Stimulated activated CD8-positive, alpha-beta memory T cell treated with anti-CD3 and anti-CD28 coated beads, Interleukin-12 subunit alpha, Interleukin-12 subunit beta, amount 100 ng/mL, for 4 hours (primary cell): ENCODE measurements at places on chromosomes 1 and 21.

DNA sequence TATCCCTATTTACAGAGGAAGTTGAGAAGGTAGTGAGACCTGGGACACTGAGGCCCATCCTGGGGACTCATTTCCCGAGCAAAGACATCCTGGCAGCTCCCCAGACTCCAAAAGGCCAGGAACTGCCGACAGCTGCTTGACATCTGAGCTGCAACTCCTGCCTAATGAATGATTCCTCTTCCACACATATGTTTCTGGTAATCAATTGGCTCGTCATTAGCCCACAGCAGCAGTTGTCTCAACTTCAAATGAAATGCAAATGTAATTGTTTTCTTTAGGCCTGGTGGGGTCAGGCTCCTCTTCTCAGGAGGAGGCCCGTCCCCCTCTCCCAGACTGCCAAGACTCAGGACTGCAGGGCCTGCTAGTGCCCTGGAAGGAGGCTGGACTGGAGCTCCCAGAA lies 61.8 kb upstream of the DISP3 start:
- no peak for DNase-seq

DNA sequence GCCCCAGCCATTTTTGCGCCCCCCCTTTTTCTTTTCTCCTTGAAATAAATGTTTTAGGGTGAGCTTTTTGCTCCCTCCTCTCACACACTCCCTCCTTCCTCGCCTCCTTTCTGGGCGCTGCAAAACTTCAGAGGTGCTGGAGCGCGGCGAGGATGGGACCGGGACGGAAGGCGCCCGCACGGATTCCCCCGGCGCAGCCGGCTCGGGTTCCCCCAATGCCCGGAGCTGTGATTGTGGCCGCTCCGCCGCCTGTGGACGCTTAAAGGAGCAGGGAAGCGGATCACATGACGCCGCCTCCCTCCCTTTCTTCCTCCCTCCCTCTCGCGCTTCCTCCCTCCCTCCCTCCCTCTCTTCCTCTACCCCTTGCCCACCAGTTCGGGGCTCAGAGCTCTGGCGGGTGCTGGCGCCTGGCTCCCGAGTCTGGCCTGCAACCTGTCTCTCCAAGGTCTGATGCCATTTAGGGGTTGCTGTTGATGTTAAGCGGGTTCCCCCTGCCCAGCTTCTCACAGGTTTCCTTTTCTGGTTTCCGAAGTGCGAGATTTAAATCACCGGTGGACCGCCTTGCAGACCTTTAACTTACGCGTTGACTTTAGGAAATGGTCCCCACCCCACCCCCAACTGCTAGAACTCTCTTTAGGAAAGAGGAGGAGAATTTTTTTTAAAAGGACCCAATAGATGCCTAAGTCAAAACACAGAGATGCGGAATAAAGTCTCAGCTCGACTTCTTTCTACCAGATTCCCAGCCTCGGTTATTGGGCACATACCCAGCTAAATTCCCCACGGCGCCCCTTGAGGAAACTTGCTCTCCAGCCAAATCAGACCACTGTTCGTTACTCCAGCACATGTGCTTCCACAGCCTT lies at the start of gene WLS:
Gene WLS, minus strand, starts transcription at position 235 of the 860 bp plus-strand sequence. Its CDS starts 224 bp downstream, at position 11.
- no peak for DNase-seq

GRCh38 chr1:179779645-179780272 lies 36.7 kb downstream of the FAM163A start:
- DNase-seq: no peak

DNA sequence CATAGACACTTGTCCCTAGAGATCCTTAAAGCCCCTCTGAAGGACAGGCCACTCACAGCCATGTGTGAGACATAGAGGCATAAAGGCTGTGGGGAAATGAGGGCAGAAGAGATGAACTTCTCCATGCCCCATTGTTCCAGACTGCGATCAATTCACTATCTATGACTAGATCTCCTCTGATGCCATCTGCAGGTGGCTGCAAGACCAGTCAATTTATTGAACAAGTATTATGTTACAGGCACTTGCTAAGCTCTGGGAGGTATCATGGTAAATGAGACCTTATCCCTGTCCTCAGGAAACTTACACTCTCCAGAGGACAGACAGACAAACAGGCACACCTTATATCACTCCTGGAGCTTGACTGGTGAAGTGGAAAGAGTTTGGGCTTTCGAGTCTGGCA lies 22.9 kb downstream of the UBIAD1 start:
- DNase-seq: no peak

DNA sequence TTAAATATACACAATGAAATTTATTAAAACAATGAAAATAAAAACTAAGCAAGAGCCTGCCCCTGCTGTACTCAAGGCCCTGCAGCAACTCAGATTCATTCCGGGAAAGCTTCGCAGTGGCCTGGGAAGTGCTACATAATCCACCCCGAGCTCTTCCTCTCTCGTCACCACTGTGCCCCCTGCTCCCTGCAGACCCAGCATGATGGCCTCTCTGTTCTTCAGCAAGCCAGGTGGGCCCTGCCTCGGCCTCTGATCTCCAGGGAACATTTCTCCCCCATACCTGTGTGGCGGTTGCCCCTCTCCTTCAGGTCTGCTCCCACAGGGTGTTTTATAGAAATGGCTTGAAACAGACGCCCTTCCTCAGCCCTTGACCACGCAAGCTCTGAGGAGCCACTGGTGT lies 10.6 kb downstream of the RNF187 start:
- no peak for DNase-seq

- DNase-seq: no peak
Observed at GRCh38 chr21:39400173-39400572, 45.4 kb downstream of the LCA5L start.

GRCh38 chr1:29752141-29752540 lies 515.8 kb downstream of the PTPRU start:
- DNase-seq: no peak

DNA sequence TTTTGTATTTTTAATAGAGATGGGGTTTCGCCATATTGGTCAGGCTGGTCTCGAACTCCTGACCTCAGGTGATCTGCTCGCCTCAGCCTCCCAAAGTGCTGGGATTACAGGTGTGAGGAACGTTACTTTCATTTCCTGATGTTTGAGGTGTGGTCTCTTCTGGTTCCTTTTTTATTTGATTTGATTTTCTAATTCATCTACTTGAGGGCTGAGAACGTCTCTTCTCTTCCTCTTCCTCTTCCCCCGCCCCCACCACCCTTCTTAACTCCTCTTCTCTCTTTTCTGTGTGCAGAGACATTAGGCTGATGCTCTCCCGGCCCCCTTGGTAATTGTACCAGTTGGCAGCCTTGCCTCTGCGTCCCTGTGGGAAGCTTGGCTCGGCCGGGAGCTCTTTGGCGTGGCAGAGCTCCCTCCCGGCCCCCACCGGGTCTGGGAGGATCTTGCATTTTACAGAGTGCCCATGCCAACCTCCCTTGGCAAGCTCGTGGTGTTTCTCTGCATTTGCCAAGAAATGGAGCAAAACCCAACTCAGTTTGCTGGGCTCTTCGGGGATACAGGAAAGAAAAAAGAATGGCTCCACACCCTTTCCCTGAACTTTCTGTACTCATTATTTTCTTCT lies 19.9 kb downstream of the CRYAA start:
- DNase-seq: no peak

DNA sequence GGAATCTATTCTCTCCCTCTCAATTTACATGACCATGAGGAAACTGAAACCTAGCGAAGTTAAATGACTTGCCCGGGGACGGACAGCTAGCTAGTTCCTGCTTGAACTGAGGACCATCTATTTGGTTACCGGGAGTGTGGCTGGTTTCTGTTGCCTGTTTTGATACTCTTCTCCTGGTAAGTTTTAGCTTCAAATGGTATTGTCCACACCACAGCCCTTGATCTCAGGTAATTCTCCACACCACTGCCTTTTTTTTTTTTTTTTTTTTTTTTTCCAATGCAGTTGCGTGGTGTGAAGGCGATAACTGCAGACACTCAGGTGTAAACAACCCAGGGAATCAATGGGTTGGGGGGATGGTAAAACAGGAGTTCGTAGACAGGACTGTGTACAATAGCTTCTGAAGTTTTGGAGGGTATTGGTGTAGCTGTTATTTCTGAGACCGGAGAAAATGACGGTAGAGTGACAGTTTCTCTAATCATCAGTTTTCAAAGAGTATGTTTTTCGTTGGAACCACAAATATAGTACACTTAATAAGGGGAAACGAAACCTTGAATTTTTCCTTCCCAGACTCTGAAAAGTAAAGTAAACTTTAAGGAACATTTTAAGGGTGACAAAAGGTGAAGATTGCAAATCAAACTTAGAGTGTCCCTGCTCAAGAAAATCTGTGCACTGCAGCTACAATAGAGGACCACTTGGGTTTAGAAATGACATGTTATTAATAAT lies 125.3 kb upstream of the CACYBP start:
- no peak for DNase-seq

GRCh38 chr1:45804669-45804969 lies 1.2 kb downstream of the MAST2 start:
- no peak for DNase-seq

DNA sequence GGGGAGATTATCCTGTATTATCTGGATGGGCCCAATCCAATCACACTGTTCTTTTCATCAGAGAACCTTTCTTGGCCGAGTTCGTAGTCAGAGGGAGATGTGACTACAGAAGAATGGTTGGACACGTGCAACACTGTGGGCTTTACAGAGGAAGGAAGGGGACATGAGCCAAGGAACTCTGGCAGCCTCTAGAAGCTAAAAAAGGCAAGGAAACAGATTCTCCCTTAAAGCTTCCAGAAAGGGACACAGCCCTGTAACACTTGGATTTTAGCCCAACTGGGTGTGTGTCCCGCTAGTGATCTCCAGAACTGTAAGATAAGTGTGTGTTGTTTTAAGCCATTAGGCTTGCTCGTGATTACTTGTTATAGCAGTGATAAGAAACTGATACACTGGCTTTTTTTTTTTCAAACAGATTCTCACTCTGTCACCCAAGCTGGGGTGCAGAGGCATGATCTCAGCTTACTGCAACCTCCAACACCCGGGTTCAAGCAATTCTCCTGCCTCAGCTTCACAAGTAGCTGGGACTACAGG lies 53.9 kb upstream of the FBXO28 start:
- no peak for DNase-seq

DNA sequence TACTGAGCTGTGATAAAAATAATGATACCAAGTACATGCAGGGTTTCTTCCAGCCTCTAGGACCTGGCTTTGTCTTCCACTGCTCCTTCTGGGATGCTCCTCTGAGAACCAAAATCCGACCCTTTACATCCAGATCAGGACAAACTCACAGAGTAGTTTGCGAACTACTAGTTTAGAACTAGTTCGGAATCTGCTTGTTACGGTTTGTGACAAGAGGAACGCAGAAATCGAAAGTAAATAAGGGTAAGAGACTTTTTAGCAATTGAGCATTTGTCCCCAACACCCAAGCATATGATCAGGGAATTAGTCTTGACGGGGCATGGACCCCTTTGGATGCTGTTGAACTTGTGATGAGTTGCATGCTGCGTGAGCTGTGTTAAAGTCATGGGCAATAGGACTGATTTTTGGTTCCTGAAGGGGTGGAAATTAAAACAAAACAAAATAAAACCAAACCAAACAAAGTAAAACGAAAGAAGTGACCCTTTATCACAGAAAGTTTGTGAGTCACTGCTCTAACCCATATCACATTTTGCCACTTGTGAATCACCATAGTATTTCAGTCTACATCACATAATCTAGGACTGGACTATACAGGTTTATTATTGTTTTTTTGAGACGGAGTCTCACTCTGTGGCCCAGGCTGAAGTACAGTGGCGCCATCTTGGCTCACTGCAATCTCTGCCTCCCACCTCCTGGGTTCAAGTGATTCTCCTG lies 35.7 kb upstream of the ERRFI1 start:
- DNase-seq: no peak

DNA sequence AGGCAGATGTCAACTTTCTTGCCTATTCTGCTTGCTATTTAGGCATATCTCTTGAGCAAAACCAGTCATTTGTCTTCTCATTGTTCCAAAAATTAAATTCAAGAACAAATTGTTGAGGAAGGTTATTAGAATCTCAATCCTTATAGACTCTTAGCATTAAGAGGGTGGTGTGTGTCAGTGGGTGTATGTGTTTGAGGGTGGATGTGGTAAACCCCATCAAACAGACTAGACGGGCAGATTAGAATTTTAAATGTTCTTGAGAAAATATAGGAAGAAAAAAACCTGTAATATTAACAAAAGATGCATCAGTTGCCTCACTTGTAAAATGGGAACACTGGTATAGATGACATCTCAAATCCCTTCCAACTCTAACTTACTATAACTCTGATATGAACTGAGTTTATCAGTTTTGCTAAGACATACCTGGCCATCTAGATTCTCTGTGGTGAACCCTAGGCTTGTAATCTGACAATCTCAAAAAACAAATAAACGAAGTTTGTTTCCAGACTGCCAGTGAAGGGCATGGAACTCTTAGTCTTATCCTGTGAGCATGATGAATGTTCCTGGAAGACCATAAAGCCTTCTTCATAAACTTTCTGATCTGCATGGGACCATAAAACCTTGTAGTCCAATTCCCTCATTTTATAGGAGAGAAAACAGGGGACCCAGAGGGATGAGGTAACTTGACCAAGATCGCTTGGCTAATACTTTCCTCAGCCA lies 176.3 kb upstream of the SGIP1 start:
- no peak for DNase-seq
